ENCODE measurements at places on chromosomes 16 and 17.
A peak's percentile ranks its signal among the peaks of the same experiment; 100 is the strongest.

- no peak for DNase-seq
Measured at GRCh38 chr17:72117535-72118334, 3.1 kb upstream of the SOX9 start.

- no peak for DNase-seq
Measured at GRCh38 chr17:54180950-54181349, 358.2 kb downstream of the KIF2B start.

DNA sequence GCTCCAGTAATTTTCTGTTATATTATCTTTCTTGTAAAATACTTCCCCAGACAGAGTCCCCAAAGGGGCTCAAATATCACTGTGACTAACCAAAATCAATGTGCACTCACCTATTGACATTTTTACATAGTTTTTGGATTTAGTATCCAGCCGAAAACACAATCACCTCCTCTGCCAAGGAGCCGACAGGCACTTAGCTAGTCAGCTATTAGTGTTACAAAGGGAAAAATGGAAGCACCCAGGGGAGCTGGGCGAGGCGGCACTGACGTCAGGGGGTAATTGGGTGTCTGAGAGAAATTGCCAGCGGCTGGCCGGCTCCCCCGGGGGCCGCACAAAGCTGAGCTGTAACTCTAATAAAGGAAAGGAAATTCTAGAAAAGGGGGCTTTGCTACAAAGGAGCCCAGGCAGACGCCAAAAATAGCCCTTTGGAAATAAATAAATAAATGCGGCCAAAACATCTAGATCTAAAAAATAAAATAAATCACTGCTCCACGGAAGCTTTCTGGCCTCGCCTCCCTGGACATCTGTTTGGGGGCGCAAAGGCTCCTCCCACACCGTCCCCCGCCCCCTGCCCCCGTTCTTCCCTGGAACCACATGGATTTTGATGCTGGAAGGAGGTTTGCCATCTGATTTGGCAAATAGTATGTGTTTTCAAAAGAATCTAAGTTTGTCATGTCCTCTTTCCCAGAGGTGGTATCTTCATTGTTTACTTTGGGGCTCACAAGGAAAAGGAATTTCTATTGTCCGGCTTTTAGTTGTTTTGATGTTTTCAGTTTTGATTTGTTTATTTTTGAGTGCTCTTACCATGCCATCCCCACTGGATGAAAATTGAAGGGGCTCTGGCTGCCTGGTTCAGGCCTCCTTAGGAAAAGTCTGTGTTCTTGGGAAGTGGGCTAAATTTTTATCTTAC lies 156.7 kb downstream of the ZNF423 start:
- DNase-seq: peak; percentile 23

- DNase-seq: no peak
Measured at GRCh38 chr17:2087597-2088211, 32.8 kb downstream of the HIC1 start.

DNA sequence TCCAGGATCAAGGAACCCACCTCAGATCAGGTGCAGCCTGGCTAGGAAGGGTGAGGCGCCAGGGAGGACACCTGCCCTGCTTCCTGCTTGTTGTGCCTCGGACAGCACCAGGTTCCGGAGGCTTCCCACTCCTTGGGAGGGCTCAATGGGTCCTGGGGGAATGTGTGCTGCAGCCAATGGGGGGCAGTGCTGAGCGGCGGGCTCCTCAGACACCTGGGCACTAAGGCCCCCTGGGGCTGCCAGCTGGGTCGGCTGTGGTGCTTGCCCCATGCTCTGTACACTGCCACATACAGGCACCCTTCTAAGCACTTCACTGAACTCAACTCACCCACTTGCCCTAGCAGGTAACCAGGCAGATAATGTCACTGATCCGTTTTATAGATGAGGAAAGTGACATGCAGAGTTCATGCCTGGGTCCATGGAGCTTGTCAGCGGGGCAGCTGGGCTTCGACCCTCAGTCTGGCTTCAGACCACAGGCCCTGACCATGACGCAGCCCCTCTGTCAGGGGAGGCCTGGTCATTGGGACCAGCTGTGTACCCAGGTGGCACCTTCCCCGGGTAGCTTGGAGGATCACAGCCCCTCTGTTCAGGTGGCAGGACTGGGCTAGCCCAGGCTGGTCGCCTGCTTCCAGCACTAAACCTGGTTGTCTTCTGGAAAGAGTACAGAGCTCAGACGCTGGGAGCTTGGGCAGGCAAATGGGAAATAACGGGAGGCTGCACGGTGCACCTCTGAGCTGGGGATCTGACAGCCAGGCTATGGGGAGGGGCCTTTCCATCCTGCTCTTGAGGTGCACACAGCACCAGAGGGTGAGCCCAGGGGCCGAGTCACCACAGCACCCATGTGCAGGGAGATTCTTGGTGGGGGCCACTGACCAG lies 8.2 kb downstream of the FN3K start:
- DNase-seq: no peak

DNA sequence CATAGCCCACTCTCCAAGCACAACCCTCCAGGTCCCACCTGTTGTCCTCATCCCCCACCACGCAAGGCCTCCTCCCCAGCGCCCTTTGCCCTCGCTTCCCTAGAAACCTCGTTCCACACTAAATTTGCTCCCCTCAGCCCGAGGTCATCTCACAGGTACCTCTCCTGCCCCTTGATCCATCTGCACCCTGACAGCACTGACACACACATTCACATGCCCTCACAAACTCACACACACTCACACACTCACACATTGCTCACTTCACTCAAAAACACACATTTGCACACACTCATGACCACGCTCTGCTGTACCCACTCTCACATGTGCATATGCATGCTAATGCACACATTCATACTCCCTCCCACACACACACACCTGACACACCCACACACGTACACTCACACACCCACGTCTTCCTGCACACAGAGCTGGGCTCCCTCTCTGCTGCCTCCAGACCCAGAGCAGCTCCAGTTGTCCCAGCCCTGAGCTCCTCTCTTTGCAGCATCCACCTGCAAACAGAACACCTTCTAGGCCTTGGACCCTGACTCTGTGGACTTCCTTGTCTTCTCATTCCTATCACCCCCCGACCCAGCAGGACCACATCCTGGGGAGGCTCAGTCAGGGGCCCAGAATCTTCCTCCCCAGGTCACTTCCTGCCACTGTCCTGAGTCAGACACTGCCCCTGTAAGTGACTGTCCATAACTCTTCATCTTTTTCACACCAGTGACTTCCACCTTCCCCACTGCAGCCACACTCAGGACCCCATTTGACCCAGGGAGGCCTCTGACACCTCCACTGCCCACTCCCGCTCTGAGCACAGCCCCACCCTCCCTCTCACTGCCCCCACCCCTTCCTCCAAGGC lies 4.9 kb downstream of the ASGR2 start:
- no peak for DNase-seq

DNA sequence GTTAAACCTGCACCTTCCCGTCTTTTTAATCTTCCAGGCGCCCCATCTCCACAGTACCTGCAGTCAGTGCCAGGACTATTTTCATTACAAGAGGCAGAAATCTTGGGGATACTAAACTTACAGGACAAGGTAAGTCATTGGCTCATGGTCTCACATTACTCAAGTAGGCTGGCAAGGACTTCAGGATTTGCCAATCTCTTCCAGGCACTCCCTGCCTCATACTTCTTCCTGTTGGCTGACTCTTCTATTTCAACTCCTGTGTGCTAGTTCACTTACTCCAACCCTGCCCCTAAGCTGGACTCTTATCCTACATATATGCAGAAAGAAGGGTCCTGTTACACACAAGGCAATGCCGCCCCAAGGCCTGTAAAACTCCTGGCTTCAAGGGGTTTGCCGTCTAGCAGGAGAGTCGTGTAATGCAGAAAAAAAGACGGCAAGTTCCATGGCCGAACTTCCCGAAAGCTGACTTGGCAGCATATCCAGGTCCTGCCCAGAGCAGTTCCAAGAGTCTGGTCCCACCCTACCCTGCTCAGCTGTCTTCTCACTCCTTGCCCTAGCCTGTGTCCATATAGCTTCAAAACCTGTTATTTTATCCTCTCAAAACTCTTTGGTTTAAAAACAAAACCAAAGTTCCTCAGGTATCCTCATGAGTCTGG lies 14.8 kb downstream of the ERN1 start:
- peak; percentile 43 for DNase-seq

GRCh38 chr17:58840820-58841612 lies 85.4 kb downstream of the PPM1E start:
- DNase-seq: no peak

- DNase-seq: peak; percentile 59
Measured at GRCh38 chr16:28062847-28063521, 530 bp downstream of the GSG1L start.

DNA sequence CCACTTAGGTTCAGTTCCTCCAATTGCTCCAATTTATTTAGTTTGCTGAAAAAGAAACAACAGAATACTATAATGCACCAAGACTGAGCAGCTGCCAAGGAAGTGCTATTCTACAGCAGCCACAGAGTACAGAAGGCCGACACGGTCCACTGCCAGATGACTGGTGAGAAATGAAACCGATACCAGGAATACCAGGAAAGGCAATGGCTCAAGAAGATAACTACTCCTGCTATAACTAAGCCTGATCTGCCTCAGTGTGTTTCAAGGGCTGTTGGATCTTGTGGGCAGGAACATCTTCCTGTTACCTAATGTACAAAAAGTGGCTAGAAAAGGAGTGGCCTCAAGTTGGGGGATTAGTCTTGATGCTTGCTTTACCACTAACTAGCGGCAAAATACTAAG lies 32.8 kb downstream of the MARVELD3 start:
- DNase-seq: no peak

GRCh38 chr17:20045476-20045875 lies 36.3 kb downstream of the SPECC1 start:
- DNase-seq: no peak

DNA sequence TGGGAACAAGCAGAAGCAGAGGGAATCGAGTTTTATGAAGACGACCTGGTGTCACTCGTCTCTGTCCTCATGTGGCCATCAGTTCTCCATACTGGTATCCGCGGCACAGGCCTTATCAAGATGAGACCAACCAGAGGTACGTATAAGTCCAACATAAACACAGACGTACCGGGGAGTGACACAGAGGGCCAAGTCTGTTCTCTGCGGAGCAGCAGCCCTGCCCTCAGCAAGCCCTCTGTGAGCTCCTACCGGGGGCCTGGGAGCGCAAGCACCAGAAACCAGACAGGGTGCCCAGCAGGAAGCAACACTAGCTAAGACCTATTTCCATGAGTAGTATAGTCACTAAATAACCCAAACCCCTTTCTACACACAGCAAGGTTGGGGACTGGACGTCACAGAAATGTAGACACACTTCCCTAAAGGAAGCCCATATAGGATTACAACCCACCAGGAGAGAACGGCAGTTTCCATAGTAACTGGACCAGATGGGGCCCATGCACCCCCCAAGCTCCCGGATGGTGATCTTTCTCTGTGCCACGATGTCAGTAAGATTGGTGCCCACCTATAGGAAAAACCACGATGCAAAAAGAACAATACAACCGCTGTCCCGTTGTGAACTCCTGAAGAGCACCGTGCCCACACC lies 911 bp downstream of the ARL16 start:
- DNase-seq: no peak

DNA sequence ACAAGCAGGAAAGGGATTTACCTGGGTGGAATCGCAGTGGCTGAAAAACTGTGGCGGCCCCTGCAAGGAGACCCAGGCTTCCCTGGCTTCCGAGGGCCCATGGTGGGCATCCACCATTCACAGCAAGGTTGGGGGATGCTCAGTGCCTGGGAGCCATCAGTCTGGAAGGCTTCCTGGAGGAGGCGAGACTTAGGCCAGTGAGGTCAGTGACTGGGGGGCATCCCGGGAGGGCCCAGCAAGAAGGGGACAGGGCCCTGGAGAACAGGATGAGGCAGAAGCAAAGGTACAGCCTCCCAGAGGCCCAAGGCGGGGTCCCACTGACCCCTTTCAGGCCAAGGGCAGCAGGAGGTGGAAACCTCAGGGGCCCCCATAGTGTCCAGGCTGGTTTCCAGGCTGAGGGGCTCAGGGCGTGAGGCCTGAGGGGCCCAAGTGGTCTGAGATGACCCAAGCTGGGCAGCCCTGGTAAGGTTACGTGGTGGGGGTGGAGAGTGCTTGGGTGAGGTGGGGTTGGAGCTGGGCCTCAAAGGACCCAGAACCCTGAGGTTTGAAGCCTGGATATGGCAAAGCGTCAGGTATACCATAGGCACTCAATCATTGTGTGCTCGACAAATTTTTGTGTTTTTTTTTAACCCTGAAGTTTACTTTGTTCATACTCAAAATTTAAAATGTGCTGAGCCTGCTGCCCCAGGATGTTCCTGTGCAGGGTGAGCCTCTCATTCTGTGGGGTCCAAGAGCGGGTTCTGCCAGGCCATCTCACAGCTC lies 15.8 kb upstream of the SRRM2 start:
- no peak for DNase-seq

GRCh38 chr16:85285681-85286065 lies 173.4 kb upstream of the CIBAR2 start:
- no peak for DNase-seq

DNA sequence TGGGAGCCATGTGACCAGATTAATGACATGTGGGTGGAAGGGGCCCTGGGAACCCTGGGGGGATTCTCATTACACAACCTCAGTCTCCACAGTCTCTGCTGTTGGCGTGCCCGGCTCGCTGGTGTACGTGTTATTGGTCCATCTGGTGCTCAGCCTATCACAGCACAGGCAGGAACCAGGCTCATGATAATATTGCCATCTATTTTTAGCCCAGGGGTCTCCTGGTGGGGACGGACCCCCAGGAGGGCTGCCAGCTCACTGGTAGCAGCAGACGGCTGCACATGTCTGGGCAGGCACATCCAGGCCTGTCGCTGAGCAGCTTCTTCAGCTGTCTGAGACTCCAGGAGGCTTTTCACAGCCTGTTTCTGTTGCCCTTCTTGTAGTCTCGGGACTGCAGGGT lies 123.8 kb downstream of the RAB11FIP4 start:
- DNase-seq: no peak

DNA sequence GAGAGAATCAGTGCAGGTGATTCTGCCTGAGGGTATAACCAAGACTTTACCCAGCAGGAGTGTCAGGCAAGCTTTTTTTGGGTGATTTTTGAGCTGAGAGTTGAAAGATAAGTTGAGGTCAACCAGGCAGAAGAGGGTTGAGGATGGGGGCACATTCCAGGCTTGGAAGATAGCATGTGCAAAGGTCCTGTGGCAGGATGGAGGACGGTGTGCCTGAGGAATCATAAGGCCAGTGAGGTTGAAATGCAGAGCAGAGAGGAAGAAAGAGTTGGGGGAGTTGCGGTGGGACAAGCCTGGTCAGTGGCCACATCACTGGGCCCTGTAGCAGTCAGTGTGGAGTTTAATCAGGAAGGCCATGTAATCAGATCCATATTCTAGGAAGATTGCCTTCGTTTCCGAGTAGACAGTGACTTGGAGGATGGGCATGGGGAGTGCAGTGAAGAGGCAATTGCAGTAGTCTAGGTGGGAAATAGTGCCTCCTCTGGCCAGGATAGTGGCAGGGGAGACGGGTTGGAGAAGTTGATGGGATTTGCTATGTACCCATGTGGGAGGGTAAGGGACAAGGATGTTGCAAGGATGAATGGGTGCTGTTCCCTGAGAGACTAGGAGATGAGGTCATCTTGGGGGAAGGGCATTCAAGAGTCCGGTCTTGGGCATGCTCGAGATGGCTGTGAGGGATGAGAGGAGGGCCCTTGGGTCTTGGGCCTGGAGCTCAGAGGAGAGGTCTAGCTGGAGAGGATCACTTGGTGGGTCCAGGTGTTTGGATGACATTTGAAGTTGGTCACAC lies 3.9 kb downstream of the PLEKHG4 start:
- DNase-seq: no peak

All from MG63 (cell line).